ENCODE measurements at places on chromosomes 13 and 19. TPM values are rescaled to one million over a fixed set of nuclear protein-coding genes. Genes with fewer than 3 reads are reported as not detected.
A peak's percentile ranks its signal among the peaks of the same experiment; 100 is the strongest.

KIRREL2 gene
- polyA plus RNA-seq: 0.29 TPM

OR10H4 gene
- not detected for polyA plus RNA-seq

CYSLTR2 gene
- 0.49 TPM for polyA plus RNA-seq

ZNF443 gene
- polyA plus RNA-seq: 4.0 TPM

OLFM2 gene
- polyA plus RNA-seq: 30.1 TPM

DNA sequence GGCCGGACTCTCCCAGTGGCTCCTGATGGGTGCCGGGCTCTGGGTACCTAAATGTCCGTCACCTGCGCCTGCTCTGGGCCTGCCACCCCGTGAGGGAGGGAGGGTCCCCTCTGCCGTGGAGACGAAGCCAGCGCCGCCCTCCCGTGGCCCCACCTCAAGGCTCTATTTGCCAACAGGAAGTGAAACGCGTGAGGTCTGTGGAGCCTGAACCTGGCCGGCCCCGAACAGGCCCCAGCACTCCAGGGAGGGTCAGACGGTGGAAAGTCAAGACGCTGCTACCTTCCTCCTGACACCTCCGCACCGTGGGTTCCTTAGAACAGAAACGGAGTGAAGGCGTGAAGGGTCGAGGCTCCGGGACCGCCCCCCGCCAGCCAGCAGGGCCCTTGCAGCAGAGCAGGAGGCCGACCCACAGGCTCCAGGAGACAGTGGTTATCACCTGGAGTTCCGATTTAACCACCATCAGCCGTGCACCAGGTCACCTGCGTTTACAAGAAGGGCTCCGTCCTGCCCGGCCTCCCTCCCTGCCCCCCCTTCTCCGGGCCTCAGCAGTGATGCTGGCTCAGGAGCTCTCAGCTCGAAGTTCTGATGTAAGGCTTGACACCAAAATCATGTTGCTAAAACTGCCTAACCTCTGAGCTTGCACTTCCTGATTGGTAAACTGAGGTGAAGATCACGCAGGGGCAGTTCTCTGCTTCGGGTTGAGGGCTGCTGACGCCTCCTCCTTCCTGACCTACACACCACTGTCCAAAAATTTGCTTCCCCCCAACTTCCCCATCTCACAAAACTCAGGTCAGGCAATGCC lies 50.9 kb upstream of the C13orf46 start:
- H3K4me3 ChIP-seq: no peak overlapping the region
- no peak for DNase-seq
- H3K36me3 ChIP-seq: peaks cover 68% of the 10 kb centered on the region
- no peaks in the 10 kb centered on the region for H3K27me3 ChIP-seq
- H3K27ac ChIP-seq: no peak overlapping the region
- H3K4me1 ChIP-seq: peaks cover 28% of the 10 kb centered on the region

GRCh38 chr19:55071129-55071502 lies 4.6 kb upstream of the EPS8L1 start:
- H3K4me3 ChIP-seq: no peak overlapping the region
- H3K27me3 ChIP-seq: peaks cover 48% of the 10 kb centered on the region
- DNase-seq: peak; percentile 74
- H3K27ac ChIP-seq: peak overlapping the region; percentile 20

DNA sequence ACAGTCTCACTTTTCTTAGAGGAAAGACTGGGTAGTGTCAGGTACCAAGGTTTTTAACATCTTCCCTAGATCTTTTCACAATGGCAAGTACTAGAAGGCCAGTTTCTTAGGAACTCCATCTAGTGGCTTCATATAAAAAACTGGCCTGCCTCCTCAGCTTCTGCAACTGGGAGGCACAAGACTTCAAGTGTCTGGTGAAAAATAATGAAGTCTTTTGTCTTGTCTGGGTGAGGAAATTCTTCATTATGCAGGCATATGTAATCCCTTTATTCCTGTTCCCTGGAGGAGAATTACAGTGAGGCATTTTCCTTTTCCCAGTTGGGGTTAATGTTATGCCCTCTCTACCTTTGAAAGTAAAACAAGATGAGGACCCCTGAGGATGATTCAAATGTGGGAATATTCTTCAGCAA lies 300.5 kb downstream of the NALCN start:
- no peak overlapping the region for H3K27ac ChIP-seq
- H3K27me3 ChIP-seq: no peaks in the 10 kb centered on the region
- no peaks in the 10 kb centered on the region for H3K4me1 ChIP-seq
- no peaks in the 10 kb centered on the region for H3K36me3 ChIP-seq

- no peak overlapping the region for H3K4me3 ChIP-seq
- H3K36me3 ChIP-seq: peaks cover 76% of the 10 kb centered on the region
- no peaks in the 10 kb centered on the region for H3K27me3 ChIP-seq
- H3K27ac ChIP-seq: peak overlapping the region; percentile 97
Observed at GRCh38 chr19:15251749-15252397, 19.6 kb upstream of the EPHX3 start.

- H3K27me3 ChIP-seq: no peaks in the 10 kb centered on the region
- peaks cover 8% of the 10 kb centered on the region for H3K4me1 ChIP-seq
- no peak overlapping the region for H3K4me3 ChIP-seq
- no peak overlapping the region for H3K27ac ChIP-seq
Observed at GRCh38 chr13:39874331-39875053, 219.0 kb downstream of the COG6 start.

GRCh38 chr19:47660435-47660832 lies 51.5 kb downstream of the BICRA start:
- H3K4me3 ChIP-seq: no peak overlapping the region
- H3K4me1 ChIP-seq: peaks cover 11% of the 10 kb centered on the region
- peaks cover 25% of the 10 kb centered on the region for H3K36me3 ChIP-seq
- no peaks in the 10 kb centered on the region for H3K27me3 ChIP-seq
- H3K27ac ChIP-seq: no peak overlapping the region
- DNase-seq: no peak

- H3K4me1 ChIP-seq: no peaks in the 10 kb centered on the region
- no peak overlapping the region for H3K4me3 ChIP-seq
- no peak overlapping the region for H3K27ac ChIP-seq
Observed at GRCh38 chr13:50376895-50377575, 361.8 kb downstream of the KCNRG start.

DNA sequence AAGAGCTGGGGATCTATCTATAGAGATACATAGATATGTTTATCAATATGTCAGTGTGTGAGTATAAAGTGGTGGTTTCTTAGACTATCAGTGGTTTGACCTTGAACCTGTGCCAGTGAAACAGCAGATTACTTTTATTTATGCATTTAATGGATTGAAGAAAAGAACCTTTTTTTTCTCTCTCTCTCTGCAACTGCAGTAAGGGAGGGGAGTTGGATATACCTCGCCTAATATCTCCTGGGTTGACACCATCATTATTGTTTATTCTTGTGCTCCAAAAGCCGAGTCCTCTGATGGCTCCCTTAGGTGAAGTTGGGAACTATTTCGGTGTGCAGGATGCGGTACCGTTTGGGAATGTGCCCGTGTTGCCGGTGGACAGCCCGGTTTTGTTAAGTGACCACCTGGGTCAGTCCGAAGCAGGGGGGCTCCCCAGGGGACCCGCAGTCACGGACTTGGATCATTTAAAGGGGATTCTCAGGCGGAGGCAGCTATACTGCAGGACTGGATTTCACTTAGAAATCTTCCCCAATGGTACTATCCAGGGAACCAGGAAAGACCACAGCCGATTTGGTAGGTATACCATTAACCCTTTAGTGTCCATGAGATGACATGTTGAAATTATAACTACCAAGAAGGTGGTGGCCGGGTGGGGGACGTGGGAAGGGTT lies 880 bp downstream of the FGF9 start:
- peaks cover 43% of the 10 kb centered on the region for H3K4me1 ChIP-seq
- no peak for DNase-seq
- H3K27me3 ChIP-seq: peaks cover 62% of the 10 kb centered on the region

DNA sequence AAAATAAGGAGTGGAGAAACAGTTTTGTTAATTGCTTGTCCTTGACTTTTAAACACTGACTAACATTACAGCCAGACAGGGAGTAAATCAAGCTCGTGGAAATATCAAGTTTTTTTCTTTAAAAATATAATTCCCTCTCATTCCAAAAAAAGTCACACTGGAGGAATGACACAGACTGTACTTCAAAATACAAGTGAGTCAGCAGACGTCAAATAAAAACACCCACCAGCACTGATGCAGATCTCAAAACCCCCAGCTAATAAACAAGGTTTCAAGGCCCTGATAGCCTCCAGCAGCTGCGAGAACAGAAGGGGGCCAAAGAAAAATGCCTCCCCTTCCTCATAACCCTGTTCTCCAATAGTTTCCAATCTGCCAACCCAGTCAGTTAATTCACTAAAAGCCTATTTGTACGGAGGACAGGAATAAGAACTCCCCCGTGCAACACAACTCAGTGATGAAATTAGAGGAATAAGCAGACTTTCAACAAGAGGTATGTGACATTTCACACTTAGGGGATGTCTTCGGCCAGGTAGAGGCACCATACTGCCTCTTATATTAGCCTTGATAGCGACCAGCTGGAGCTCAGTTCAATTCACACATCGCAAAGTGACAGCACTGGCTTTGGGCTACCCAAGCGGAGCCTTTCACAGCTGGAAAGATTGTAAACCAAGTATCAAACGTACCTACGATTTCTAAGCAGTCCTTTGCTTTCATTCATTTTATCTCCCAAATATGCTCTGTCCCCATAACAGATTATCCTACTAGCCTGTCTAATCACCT lies 561.0 kb upstream of the KLF12 start:
- no peaks in the 10 kb centered on the region for H3K4me1 ChIP-seq
- H3K27me3 ChIP-seq: no peaks in the 10 kb centered on the region
- no peak for DNase-seq
- no peak overlapping the region for H3K27ac ChIP-seq
- H3K4me3 ChIP-seq: no peak overlapping the region

DNA sequence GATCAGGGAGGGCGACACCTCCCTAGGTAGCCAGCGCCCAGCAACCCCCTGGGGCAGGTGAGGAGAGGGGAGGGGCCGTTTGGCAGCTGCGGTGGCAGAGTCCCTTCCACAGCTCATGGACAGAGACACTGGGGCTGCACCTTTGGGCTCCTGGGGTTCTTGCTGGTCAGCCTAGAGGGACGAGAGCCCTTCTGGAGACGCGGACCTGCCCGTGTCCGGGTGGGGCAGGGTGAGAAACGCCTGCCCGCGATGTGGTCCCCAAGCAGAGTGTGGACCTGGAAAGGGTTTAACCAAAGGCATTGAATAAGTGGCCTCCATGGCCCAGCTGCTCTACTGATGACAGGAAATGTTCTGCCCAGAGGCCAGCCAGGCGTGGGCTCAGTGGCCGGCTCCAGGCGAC lies 38.3 kb downstream of the ADPRHL1 start:
- no peak overlapping the region for H3K4me3 ChIP-seq
- H3K27me3 ChIP-seq: peaks cover 11% of the 10 kb centered on the region

DNA sequence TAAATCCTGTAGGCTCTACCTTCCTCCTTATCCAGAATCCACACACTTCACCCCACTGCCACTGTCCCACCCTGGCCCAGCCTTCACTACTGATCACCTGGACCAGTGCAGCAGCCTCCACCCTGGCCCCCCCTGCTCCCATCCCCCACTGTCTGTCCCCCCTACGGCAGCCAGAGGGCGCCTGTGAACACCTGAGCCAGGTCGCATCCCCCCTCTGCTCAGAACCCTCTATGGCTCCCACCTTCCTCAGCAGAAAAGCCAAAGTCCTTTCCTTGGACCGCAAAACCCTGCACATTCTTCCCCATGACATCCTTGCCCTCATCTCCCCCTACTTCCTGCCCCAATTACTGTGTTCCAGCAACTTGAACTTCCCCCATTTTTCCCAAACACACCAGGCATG lies 20.6 kb downstream of the ELAVL3 start:
- no peak overlapping the region for H3K27ac ChIP-seq
- H3K27me3 ChIP-seq: peaks cover 2% of the 10 kb centered on the region
- no peaks in the 10 kb centered on the region for H3K4me1 ChIP-seq
- H3K4me3 ChIP-seq: no peak overlapping the region
- no peaks in the 10 kb centered on the region for H3K36me3 ChIP-seq

- H3K4me3 ChIP-seq: no peak overlapping the region
- DNase-seq: no peak
- H3K27ac ChIP-seq: peak overlapping the region; percentile 77
- peaks cover 45% of the 10 kb centered on the region for H3K4me1 ChIP-seq
- peaks cover 34% of the 10 kb centered on the region for H3K36me3 ChIP-seq
Observed at GRCh38 chr19:3459965-3460582, 20.3 kb downstream of the SMIM24 start.

- H3K27me3 ChIP-seq: peaks cover 2% of the 10 kb centered on the region
- peaks cover 18% of the 10 kb centered on the region for H3K36me3 ChIP-seq
- DNase-seq: no peak
- no peak overlapping the region for H3K27ac ChIP-seq
- H3K4me3 ChIP-seq: no peak overlapping the region
- peaks cover 33% of the 10 kb centered on the region for H3K4me1 ChIP-seq
Observed at GRCh38 chr13:113075711-113076110, 29.9 kb upstream of the F7 start.

- H3K36me3 ChIP-seq: no peaks in the 10 kb centered on the region
- DNase-seq: no peak
- no peak overlapping the region for H3K27ac ChIP-seq
- no peaks in the 10 kb centered on the region for H3K4me1 ChIP-seq
- H3K4me3 ChIP-seq: no peak overlapping the region
- H3K27me3 ChIP-seq: no peaks in the 10 kb centered on the region
Observed at GRCh38 chr19:50992666-50993035, 8.8 kb downstream of the KLK8 start.

DNA sequence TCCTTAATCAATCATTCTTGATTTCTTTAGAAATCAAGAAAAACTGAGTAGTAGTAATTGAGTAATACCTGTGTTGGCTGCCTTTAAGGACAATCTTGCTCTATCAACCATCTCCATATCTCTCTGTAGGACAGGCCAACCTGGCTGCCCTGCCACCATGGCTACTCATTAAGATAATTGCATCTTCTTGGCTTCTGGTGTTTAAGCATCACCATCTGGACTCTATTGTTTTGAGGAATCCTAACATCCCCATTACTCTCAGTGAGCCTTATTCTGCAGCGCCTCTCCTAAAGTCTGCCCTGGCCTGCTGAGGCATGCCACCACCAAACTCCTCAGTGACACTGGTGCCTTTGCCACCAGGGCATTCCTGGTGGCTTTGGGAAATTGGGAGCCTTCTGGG lies 442.6 kb upstream of the ZNF507 start:
- H3K27me3 ChIP-seq: no peaks in the 10 kb centered on the region
- peaks cover 8% of the 10 kb centered on the region for H3K4me1 ChIP-seq
- no peak for DNase-seq
- no peaks in the 10 kb centered on the region for H3K36me3 ChIP-seq
- no peak overlapping the region for H3K4me3 ChIP-seq

- no peaks in the 10 kb centered on the region for H3K36me3 ChIP-seq
- H3K27me3 ChIP-seq: no peaks in the 10 kb centered on the region
- no peak for DNase-seq
- H3K27ac ChIP-seq: no peak overlapping the region
Observed at GRCh38 chr13:60139272-60139671, 24.5 kb downstream of the DIAPH3 start.

- DNase-seq: no peak
- no peak overlapping the region for H3K4me3 ChIP-seq
- no peaks in the 10 kb centered on the region for H3K36me3 ChIP-seq
- no peaks in the 10 kb centered on the region for H3K27me3 ChIP-seq
- H3K4me1 ChIP-seq: no peaks in the 10 kb centered on the region
Observed at GRCh38 chr19:28715157-28715556, 497.8 kb downstream of the UQCRFS1 start.
